ENCODE measurements at places on chromosomes 1 and 21. TPM values are rescaled to one million over a fixed set of nuclear protein-coding genes. Genes with fewer than 3 reads are reported as not detected.

Gene ZNF695
- total RNA-seq, result 17.4 TPM

Gene C8A
- not detected for total RNA-seq

Gene MPL
- not detected for total RNA-seq

Gene WNT9A
- 0.79 TPM for total RNA-seq

Gene RNU1-4
- total RNA-seq, result under 0.01 TPM

DNA sequence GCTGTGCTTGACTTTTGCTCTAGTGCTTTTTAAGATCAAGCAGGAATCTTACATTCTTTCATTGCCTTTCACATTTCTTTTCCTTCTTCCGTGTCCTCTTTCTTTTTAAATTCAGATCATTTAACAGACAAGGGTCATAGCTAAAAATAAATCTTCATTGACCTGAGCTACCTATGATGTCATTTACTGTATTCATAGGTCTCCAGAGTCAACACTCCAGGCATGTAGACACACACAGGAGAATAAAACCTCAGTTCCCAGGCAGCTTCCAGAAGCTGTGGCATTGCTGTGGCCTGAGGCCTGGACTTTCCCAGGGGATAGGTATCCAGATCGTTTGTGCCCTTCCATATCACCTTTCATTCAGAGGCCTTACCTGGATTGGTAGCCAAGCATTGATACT lies 38.5 kb upstream of the ENAH start:
- H3K27me3 ChIP-seq, result no peaks in the 10 kb centered on the region
- no peaks in the 10 kb centered on the region for H3K36me3 ChIP-seq
- no peak overlapping the region for H3K4me3 ChIP-seq
- no peak for DNase-seq
- peak overlapping the region; percentile 30 for H3K27ac ChIP-seq

DNA sequence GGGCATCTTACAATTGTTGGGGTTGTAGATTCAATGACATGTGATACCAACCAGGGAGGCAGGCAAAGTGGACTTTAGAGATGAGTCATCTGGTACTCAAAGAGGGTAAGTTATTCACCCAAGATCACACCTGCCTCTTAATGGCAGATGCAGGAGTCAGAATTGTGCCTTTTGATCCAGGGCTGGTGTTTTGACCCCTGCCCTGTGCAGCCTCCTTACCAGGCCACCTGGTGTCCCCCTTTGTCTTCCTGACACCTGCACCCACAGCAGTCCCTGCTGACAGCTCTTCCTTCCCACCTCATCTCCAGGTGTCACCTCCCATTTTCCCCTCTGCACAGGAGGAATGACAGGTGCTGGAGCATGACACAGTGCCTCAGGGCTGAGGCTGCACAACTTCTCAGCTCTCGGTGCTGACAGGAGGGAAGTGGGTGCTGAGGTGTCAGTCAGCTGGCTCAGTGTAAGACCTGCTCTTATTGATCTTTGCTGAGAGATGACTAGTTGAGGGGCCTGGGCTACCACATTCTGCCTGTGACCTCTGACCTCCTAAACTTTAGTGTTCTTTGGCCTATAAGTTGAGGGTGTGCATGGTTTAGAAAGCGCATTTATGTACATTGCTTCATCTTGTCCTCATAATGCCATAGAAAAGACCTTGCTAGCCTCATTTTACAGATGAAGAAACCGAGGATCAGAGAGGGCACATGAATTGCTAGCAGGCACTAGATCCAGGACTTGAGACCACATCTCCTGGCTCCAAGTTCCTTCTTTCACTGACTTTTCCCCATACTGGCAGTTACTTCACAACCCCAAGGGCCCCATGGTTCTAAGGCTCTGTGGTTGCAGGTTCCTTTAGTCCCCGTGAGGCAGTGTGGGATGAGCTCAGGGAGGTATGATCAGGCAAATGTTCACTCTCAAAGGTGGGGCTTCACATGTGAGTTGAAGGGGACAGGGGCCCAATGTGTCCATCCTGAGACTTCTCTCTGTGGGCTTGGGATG lies 31.3 kb downstream of the CACNA1E start:
- H3K36me3 ChIP-seq, result no peaks in the 10 kb centered on the region
- H3K27me3 ChIP-seq, result no peaks in the 10 kb centered on the region
- no peak for DNase-seq
- no peaks in the 10 kb centered on the region for H3K4me1 ChIP-seq
- H3K27ac ChIP-seq, result no peak overlapping the region

- H3K4me1 ChIP-seq, result no peaks in the 10 kb centered on the region
- H3K27me3 ChIP-seq, result peaks cover 18% of the 10 kb centered on the region
- no peak overlapping the region for H3K27ac ChIP-seq
- no peaks in the 10 kb centered on the region for H3K36me3 ChIP-seq
Observed at GRCh38 chr1:26363549-26364448, 8.8 kb downstream of the ZNF683 start.
